ENCODE measurements at places on chromosomes 1 and 21.

DNA sequence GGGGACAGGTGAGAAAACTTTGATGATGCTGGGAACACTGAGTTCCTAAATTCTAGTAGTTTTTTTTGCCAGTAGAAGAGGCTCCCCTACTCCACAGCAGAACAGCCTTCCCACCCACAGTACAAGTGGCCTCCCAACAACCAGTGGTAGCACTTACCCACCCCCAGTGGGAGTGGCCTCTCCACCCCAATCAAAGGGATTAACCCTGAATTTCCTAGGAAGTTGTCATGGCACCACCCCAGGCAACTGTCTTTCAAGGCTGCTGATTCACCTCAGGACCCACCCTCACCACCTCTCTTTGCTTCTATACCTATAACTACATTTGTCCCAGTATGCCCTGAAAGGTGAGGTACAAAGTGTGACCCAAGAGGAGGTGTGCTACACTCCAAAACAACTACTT is 81.4 kb upstream of the PRDX6 start:
- no peak for DNase-seq

GRCh38 chr1:59690171-59690930 is 124.4 kb upstream of the HOOK1 start:
- no peak for DNase-seq

GRCh38 chr1:223462047-223462630 is 68.9 kb downstream of the CCDC185 start:
- DNase-seq: no peak

DNA sequence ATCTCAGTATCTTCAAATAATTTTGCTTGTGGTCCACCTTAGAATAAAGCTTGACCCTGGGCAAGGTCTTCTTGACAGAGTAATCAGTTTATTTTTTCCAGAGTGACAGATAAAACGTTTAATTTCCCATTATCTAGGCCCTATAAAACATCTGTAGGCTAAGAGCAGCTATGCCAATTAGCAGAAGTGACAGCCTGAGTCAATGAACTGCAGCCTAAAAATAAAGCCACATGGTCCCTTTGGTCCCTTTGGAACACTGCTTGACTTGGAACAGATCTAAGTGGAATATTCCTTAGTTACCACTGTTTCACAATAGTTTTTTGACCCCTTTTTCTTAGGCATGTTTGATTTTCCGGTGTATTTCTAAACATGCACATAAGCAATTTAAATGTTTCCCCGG is 6.3 kb upstream of the RGS13 start:
- DNase-seq: no peak

DNA sequence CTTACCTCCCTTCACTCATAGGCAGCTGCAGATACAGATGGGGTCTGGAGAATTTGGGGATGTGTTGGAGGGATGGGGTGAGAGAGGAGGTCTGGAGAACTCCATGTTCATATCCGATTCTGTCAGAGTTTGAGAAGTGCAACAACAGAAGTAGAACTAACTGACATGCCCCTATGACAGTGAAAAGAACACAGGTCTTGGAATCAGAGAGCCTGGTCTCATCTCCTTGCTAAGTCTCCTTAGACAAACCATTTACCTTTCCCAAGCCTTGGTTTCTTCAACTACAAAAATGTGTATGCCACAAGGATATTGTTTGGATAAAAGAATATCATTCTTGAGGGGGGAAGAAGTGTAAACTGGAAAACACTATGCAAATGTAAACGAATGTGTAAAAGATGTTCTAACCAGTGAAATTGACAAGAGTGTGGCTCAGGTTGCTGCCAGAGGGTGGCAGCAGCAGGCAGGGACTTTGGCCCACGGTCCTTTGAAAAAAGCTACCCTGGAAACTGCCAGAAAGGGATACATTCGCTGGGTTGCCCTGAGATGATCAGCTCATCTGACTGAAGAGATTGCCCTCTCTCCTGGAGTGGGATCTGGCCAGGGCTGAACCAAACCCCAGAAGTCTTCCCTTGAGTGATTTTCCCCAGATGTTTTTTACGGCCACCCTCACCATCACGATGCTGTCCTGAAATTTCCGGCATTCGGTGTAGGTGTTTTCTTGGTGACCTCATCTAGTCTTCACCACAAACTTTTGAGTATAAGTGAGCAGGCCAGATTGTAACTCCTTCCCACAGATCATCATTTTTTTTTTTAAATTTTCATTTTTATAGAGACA is 17.0 kb upstream of the CD2 start:
- DNase-seq: peak; percentile 80

GRCh38 chr1:232548691-232549090 is 81.2 kb downstream of the SIPA1L2 start:
- no peak for DNase-seq

- DNase-seq: no peak
These were observed 15.0 kb upstream of the ATP1B1 start for GRCh38 chr1:169091480-169091941.

- no peak for DNase-seq
These were observed 206.8 kb downstream of the PAPPA2 start for GRCh38 chr1:176669782-176670181.

DNA sequence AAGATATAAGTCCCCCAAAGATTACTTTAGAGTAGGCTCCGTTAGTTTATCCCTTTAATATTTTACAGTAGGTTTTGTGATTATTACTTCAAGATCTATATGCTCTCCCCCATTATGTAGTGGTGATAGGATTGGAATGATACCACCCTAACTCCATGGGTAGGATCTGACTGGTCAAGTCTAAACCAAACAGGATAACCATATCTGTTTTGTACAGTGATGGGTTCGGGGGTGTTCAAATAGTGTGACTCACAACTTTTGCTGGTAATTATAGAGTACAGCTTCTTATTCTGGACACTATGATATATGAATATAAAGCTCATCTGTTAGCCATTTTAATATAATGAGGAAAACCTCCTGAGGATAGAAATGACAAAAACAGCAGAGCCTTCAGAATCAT is 85.8 kb upstream of the GFI1 start:
- no peak for DNase-seq

DNA sequence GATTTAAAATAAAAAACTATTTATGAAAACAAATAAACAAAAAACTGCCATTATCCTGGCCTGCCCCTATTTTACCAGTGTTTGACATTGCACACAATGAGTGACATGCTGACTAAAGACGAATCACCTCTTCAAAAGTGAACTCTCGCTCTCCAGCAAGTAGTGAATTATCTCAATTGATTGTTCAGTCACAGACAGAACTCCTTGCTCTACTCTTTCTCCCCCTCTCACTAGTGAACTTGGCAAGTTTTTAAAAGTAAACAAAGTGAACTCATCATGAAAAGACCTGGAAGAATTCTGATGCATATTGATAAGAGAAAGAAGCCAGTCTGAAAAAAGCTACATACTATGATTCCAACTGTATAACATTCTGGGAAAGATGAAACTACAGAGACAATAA is 4.7 kb upstream of the C1orf52 start:
- DNase-seq: no peak

- no peak for DNase-seq
These were observed 244.1 kb upstream of the MAP1LC3C start for GRCh38 chr1:242242983-242243382.

All from suppressor macrophage treated with lipopolysaccharide for 1 hour (primary cell).